Activated naive CD8-positive, alpha-beta T cell treated with anti-CD3 and anti-CD28 coated beads for 36 hours (primary cell): ENCODE measurements at places on chromosomes 2 and 18. TPM values are rescaled to one million over a fixed set of nuclear protein-coding genes. Genes with fewer than 3 reads are reported as not detected.

The LCLAT1 gene
- 26.6 TPM for total RNA-seq

The ANAPC1 gene
- 149 TPM for total RNA-seq

The CHCHD5 gene
- total RNA-seq, result 40.5 TPM

The ST8SIA3 gene
- total RNA-seq, result not detected

The ARHGAP25 gene
- 47.4 TPM for total RNA-seq

The OSR1 gene
- total RNA-seq, result not detected

The RGPD4 gene
- 0.87 TPM for total RNA-seq

The HOXD8 gene
- not detected for total RNA-seq

The GALR1 gene
- total RNA-seq, result not detected

DNA sequence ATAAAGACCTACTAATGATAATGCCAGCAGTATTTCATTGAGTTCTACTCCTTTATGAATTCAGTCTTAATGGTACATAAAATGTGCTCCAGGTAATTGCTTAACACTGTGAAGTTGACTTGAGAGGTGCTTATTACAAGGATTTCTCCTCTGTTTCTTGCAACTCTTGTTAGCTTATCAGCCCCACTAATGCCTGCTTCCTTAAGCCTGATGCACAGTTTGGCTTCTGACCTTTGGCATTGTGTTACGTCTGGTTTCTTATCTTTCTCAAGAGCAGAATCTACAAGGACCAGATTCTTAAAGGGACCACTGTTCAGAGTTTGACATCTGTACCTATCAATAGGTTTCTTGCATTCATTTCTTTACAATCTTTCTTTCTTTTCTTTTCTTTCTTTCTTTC lies 223.9 kb upstream of the CWC22 start:
- no peaks in the 10 kb centered on the region for H3K36me3 ChIP-seq
- H3K27ac ChIP-seq, result no peak overlapping the region
- peaks cover 4% of the 10 kb centered on the region for H3K27me3 ChIP-seq
- no peak overlapping the region for H3K4me3 ChIP-seq
- H3K4me1 ChIP-seq, result no peaks in the 10 kb centered on the region

DNA sequence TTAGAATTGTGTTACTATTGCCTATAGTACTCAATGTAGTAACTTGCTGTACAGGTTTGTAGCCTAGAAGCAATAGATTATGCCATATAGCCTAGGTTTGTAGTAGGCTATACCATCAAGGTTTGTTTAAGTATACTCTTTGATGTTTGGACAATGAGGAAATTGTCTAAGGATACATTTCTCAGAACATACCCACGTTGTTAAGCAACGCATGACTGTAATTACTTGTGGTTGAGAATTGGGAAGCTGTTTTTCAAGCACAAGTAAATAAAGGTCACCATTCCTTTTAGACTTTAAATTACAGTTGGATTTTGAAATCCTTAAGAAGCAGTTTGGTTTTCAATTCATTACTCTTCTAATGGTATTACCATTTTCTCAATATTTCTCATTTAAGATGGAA lies 89.8 kb upstream of the KCNH7 start:
- DNase-seq, result no peak
- no peaks in the 10 kb centered on the region for H3K27me3 ChIP-seq
- H3K4me3 ChIP-seq, result no peak overlapping the region

- no peak overlapping the region for H3K4me3 ChIP-seq
- no peak overlapping the region for H3K27ac ChIP-seq
- H3K36me3 ChIP-seq, result no peaks in the 10 kb centered on the region
- peaks cover 21% of the 10 kb centered on the region for H3K4me1 ChIP-seq
- no peak for DNase-seq
Measured at GRCh38 chr2:219445220-219445640, 10.6 kb downstream of the SPEG start.

GRCh38 chr2:38605298-38605830 lies 2.6 kb upstream of the HNRNPLL start:
- H3K4me1 ChIP-seq, result peaks cover 44% of the 10 kb centered on the region
- peaks cover 14% of the 10 kb centered on the region for H3K36me3 ChIP-seq
- H3K4me3 ChIP-seq, result no peak overlapping the region
- H3K27me3 ChIP-seq, result no peaks in the 10 kb centered on the region
- DNase-seq, result no peak

- no peak overlapping the region for H3K27ac ChIP-seq
- no peaks in the 10 kb centered on the region for H3K4me1 ChIP-seq
- no peak for DNase-seq
- no peaks in the 10 kb centered on the region for H3K36me3 ChIP-seq
- H3K4me3 ChIP-seq, result no peak overlapping the region
Measured at GRCh38 chr2:52539026-52539970, 1228.3 kb upstream of the CHAC2 start.

DNA sequence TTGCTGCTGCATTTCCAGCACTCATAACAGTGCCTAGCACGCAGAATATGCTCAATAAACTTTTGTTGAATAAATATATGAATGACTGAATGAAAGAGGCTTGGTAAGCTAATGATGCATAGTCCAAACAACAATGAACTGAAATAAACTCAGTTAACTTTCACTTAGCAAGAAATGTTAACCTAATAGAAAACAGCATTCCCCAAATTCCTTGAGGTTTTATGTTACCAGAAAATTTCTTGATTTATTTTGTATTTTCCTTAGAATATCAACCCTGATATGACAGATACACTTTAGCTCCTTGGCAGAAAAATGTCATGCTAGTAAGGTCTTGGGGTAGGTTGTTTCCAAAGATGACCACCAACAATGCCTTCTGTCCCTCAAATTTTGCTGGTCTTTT lies 217.4 kb downstream of the KCNE4 start:
- no peaks in the 10 kb centered on the region for H3K27me3 ChIP-seq
- H3K4me3 ChIP-seq, result no peak overlapping the region
- DNase-seq, result no peak
- H3K4me1 ChIP-seq, result no peaks in the 10 kb centered on the region
- H3K27ac ChIP-seq, result no peak overlapping the region
- H3K36me3 ChIP-seq, result no peaks in the 10 kb centered on the region

DNA sequence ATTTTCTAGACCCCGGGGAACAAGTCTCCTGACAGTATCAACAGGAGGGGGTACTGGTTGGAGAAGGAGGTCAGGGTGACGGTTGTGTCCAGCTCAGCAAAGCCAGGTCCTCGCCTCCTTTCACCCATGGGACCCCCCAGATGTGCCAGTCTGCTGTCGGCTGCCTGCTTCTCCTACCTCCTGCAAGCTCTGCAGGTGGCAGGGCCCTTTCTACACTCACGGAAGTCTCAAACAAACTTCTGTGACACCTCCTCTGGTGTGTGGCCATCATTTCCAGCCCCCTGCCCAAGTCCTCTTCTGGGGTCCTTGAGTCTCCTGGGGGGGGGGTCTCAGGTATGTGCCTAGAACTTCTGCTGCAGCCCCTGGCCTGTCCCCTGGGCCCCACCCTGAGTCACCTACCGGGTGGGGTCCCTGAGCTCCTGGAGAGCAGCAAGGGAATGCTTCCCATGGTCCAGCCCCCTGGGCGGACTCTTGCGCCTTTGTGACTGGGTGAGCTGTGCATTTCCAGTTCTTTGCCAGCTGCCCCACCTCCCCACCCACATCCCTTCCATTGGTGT lies 12.8 kb downstream of the SH3RF3 start:
- H3K27ac ChIP-seq, result no peak overlapping the region
- H3K36me3 ChIP-seq, result no peaks in the 10 kb centered on the region
- no peak overlapping the region for H3K4me3 ChIP-seq
- DNase-seq, result no peak

DNA sequence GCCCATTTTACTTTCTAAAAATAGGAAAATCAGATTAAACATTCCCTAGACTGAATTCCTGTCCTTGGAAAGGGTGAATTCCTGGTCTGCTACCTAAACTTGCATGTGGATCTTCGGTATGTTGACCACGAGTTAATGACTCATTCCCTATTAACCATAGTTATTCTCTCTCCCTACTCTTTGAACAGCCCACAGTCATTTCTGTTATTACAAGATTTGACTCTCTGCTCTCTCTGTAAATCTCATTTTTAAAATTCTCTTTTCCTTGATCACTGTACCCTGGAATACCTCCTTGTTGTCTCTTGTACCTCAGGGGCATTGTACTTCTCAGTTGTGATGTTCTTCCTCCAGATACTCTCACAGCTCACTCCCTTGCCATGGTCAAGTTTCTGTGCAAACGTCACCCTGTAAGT lies 92.0 kb upstream of the GULP1 start:
- H3K27me3 ChIP-seq, result peaks cover 5% of the 10 kb centered on the region
- no peak overlapping the region for H3K4me3 ChIP-seq
- DNase-seq, result no peak
- no peaks in the 10 kb centered on the region for H3K36me3 ChIP-seq
- H3K27ac ChIP-seq, result no peak overlapping the region

GRCh38 chr2:230408244-230408842 lies 7.7 kb upstream of the SP100 start:
- no peak overlapping the region for H3K27ac ChIP-seq

DNA sequence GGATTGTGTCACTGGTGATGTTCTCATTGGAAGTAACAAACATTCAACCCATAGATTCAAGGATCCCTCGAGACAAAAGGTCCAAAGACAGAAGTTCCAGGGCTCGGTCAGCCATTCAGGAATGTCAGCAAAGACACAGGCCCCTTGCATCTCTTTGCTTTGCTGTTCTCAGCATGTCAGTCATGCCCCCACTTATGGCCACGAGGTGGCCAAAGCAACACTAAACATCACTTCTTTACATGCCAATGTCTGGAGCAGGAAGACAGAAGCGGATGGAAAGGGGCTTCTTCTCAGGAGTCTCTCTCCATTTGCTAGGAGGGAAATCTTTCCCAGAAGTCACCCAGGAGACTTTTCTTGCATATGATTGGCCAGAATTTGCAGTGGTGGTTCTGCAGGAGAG lies 191.6 kb upstream of the SP5 start:
- DNase-seq, result no peak
- no peak overlapping the region for H3K27ac ChIP-seq
- H3K36me3 ChIP-seq, result no peaks in the 10 kb centered on the region
- peaks cover 3% of the 10 kb centered on the region for H3K27me3 ChIP-seq

DNA sequence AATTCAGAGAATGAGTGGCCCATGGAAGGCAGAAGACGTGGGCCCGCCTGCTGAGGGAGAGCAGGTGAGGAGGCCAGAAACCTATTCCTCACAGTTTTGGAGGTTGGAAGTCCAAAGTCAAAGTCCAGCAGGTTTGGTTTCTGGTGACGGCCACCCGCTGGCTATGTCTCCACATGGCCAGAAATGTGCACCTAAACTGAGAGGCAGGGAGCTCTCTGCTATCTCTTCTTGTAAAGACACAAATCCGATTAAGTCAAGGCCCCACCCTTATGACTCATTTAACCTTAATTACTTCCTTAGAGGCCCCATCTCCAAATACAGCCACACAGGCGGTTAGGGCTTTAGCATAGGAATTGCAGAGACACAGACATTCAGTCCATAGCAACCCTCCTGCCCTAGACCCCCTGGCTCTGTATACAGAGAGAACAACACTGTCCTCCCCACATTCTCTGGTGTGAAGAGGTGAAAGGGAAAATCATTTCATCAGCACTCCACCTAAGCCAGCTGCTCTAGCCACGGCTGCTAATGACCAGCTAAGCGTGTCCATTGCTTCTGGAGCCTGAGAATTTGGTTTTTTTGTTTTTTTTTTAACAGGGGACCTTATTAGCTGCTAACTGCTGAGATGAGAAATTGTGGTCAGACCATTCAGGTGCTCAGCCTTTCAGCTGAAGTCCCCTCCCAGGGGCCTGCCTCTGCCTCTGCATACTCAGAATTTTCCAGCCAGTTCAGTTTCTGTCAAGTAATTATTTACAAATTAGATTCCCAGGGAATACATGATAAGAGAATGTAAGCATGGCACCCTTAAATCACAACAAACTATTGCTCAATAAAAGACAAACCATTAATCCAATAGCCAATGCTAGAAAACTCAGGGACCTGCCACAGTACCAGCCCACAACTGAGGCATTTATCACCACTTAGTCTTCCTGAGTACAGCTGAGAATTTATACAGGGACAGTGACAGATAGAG lies 368.7 kb upstream of the ID2 start:
- no peak overlapping the region for H3K27ac ChIP-seq
- H3K4me3 ChIP-seq, result no peak overlapping the region
- DNase-seq, result no peak
- H3K4me1 ChIP-seq, result peaks cover 38% of the 10 kb centered on the region

DNA sequence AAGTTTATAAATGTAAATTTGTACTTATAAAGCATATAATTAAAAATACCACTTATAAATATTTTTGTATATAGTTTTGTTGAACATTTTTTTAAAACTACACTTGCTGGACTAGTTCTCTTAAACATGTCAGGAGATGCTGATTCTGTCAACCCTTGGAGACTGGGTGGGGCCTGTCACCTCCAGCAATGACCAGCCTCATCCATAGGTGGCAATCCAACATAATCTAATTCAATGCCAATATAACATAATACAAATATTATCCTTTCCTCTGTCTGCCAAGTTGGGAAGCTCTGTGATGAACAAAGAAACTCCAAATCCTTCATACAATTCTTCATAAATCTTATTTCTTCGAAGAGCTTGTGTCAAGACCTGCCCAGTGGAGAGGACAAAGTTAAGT lies 140.4 kb downstream of the RBMS1 start:
- no peak overlapping the region for H3K4me3 ChIP-seq
- DNase-seq, result no peak
- H3K36me3 ChIP-seq, result peaks cover 31% of the 10 kb centered on the region
- no peaks in the 10 kb centered on the region for H3K27me3 ChIP-seq

- no peaks in the 10 kb centered on the region for H3K4me1 ChIP-seq
- H3K4me3 ChIP-seq, result no peak overlapping the region
- no peaks in the 10 kb centered on the region for H3K36me3 ChIP-seq
- no peak for DNase-seq
Measured at GRCh38 chr2:241562269-241562891, 3.8 kb downstream of the BOK start.

DNA sequence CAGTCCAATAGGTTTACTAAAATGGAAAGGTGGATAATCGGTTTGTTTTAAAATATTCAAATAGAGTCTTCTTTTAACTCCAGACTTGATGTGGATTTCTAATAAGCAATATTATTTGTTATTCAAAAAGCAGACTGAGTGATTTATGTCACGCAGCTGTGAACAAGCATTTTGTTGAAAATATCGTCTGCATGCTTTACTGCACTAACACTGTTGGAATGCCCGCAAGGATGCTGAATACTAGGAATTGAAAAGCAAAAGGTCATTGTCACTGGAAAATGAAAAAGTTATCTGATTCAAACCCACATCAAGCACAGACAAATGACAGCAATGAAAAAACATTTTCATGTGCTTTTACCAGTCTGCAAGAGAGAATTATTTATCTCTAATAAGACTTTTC lies 31.1 kb downstream of the CHN1 start:
- peaks cover 7% of the 10 kb centered on the region for H3K27me3 ChIP-seq
- H3K27ac ChIP-seq, result no peak overlapping the region
- no peaks in the 10 kb centered on the region for H3K36me3 ChIP-seq
- no peak for DNase-seq

- H3K27me3 ChIP-seq, result peaks cover 21% of the 10 kb centered on the region
- peaks cover 34% of the 10 kb centered on the region for H3K4me1 ChIP-seq
- peaks cover 2% of the 10 kb centered on the region for H3K36me3 ChIP-seq
- no peak for DNase-seq
- H3K27ac ChIP-seq, result no peak overlapping the region
Measured at GRCh38 chr18:13221869-13222855, 3.6 kb downstream of the LDLRAD4 start.

- no peak overlapping the region for H3K4me3 ChIP-seq
- H3K4me1 ChIP-seq, result peaks cover 2% of the 10 kb centered on the region
- H3K36me3 ChIP-seq, result no peaks in the 10 kb centered on the region
- peak; percentile 30 for DNase-seq
Measured at GRCh38 chr18:63518178-63519012, 23.8 kb upstream of the SERPINB12 start.

GRCh38 chr2:224890372-224890771 lies 151.9 kb downstream of the DOCK10 start:
- H3K4me3 ChIP-seq, result no peak overlapping the region
- peaks cover 70% of the 10 kb centered on the region for H3K36me3 ChIP-seq
- peak overlapping the region; percentile 57 for H3K27ac ChIP-seq
